ENCODE measurements at places on chromosomes 6 and 20.

DNA sequence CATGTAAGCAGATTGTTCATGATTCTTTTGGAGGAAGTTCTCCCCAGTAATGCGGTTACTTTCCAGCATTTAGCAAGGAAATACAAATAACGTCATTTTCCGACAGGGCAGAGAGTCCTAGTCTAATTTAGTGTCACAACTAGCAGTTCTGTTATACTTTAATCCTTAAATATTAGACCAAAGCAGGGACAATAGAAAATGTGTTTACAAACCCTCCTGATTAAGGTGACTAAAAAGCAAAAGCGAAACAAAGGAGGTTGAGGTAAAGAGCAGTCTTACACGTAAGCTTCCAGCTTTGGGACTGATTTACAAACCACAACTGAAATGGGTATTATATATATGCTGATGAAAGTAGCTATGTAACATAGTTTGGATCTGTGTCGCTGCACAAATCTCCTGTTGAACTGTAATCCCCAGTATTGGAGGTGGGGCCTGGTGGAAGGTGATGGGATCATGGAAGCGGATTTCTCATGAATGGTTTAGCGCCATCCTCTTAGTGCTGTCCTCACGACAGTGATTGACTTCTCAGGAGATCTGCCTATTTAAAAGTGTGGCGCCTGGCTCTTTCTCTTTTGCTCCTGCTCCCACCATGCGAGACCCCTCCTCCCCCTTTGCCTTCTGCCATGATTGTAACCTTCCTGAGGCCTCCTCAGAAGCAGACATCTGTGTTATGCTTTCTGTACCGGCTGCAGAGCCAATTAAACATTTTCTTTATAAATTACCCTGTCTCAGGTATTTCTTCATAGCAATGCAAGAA lies 81.9 kb downstream of the PLCB1 start:
- DNase-seq = no peak

DNA sequence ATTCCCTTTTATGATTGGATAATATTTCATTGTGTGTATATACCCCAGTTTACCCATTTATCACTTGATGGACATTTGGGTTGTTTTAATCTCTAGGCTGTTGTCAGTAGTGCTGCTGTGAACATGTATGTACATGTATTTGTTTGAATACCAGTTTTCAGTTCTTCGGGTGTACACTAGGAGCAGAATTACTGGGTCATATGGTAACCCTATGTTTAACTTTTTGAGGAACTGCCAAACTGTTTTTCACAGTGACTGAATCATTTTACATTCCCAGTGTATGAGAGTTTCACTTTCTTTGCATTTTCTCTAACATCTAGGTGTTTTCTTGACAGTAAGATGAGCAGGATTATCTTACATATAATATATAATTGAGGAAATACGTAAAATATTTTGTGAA lies 44.7 kb upstream of the ADIG start:
- no peak for DNase-seq

DNA sequence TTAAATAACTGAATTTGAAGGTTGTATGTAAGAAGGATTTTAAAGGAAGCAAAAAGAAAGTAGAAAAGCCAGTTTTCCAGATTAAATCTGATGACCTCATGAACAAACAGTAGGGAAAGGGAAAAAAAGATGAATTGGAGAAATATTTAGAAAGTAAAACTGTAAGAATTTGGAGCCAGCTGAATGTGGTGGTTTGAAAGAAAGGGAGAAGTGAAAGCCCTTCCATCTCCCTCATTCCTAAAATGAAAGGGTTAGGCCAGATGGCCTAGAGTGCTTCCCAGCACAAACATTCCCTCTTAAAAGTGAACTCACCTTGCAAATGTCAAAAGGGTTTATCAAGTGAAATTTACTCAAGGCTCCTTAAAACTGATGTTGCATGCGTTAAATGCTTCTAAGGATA lies 139.3 kb upstream of the COL21A1 start:
- no peak for DNase-seq

GRCh38 chr6:137775720-137776119 lies 91.3 kb upstream of the TNFAIP3 start:
- no peak for DNase-seq

DNA sequence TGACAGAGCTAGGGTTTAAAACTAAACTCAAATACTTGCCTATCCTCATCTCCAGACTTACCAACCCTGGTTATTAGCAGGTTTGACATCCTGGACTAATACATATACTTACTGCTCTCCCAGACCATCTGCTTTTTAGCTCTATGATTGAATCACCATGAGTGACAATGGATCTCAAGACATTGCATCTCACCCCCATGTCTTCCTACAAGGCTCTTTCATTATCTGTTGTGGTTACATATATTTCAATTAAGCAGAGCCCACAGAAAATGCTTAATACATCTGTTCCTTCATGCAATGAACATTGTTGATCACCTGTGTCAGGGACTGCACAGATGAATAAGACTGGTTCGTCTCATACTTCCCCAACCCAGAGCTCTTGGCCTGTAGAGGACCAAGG lies 19.4 kb downstream of the SAMD3 start:
- DNase-seq = no peak
